ENCODE measurements at places on chromosomes 2 and 18.

- DNase-seq: no peak
Observed at GRCh38 chr2:193824474-193824873, 1629.7 kb upstream of the TMEFF2 start.

GRCh38 chr2:207459990-207460757, 69.6 kb upstream of the CREB1 start:
- no peak for DNase-seq

GRCh38 chr18:13999231-13999630, 83.9 kb upstream of the MC2R start:
- no peak for DNase-seq

DNA sequence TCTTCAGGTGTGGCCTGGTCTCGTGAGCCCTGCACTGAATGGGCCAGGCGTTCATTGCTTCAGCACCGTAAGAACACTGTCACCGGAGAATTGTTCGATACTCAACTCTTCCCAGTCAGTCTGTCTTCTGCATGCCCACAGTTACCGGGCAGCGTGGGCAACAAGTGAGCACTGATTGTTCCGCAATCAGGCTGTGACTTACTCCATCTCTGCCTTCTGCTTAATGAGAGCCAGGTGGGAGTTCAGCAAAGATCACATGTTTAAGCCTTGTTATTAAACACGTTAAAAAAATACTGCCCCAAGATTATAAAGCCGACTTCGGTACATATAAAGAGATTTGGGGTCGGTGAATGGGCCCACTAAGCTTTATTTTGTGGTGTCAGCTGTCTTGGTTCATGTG, 3.7 kb downstream of the STEAP3 start:
- DNase-seq: no peak

GRCh38 chr18:11004951-11005350, 144.4 kb downstream of the PIEZO2 start:
- DNase-seq: no peak

- DNase-seq: no peak
Observed at GRCh38 chr2:65681503-65681902, 249.1 kb upstream of the SPRED2 start.

DNA sequence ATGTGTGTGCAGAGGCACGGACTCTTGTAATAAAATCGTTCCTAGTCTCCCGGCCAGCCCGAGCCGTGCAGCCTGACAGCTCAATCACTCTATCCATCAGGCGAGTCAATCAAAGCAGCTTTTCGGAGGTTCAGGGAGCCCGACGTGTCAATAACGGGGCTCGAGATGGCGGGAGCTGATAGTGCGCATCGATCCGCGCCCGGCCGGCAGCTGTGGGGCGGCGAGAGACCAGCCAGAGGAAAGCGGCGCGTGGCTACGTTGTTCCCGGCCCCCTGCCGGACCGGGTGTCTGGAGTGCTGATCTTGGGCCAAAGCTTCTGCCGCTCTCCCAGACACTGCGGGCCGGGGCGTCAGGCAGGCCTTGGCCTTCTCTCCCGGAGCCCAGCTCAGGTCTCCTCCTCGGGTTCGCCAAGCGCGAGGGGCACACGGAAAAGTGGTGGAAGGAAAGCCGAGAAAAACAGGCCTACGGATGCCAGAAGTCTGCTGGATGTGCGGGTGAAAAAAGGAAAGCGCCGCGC, 2.4 kb downstream of the EN1 start:
- DNase-seq: no peak

GRCh38 chr2:220696280-220696669, 875.8 kb downstream of the EPHA4 start:
- DNase-seq: no peak

GRCh38 chr2:174157053-174157452, 91.3 kb downstream of the OLA1 start:
- DNase-seq: no peak
